NCI-H1436 (cell line): ENCODE measurements at places on chromosomes 12 and 14.
A peak's percentile ranks its signal among the peaks of the same experiment; 100 is the strongest.

DNA sequence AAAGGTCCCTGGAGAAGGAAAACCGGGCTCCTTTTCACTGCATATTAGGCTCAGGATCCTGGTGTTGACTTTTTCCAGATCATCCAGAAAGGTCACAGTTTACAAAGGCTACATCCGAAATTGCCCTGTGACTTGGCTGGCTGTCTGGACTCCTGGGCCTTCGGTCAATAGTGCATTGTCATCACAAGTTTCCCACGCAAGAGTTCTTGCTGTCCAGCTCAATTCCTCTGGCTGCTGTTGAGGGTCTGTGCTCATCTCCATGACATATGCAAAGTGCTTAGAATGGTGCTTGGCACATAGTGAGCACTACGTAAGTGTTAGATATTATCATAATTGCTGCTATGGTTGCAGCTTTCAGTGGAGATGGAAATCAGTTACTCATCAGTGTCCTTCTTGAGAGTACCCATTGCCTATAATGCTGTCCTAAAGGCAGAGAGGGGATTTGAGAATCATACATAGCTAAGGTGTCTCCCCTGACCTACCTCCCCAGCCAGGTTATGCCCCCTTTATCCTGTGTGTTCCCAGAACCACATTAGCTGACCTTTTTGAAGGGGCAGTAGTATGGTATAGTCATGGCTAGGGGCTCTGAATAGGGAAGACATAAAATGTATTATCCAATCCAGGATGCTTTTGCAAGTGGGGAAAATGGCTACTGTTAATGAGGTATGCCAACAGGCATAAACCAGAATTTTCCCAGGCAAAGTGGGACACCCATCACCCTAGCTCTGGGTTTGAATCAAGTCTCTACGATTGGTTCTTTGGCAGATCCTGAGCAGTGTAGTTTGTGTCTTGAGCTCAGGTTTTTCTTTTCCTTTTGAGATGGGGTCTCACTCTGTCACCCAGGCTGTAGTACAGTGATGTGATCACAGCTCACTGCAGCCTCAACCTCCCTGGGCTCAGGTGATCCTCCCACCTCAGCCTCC lies 132.0 kb upstream of the CCND2 start:
- no peak for DNase-seq

- peak; percentile 45 for DNase-seq
Measured at GRCh38 chr12:52307836-52308805, 13.1 kb downstream of the KRT83 start.

DNA sequence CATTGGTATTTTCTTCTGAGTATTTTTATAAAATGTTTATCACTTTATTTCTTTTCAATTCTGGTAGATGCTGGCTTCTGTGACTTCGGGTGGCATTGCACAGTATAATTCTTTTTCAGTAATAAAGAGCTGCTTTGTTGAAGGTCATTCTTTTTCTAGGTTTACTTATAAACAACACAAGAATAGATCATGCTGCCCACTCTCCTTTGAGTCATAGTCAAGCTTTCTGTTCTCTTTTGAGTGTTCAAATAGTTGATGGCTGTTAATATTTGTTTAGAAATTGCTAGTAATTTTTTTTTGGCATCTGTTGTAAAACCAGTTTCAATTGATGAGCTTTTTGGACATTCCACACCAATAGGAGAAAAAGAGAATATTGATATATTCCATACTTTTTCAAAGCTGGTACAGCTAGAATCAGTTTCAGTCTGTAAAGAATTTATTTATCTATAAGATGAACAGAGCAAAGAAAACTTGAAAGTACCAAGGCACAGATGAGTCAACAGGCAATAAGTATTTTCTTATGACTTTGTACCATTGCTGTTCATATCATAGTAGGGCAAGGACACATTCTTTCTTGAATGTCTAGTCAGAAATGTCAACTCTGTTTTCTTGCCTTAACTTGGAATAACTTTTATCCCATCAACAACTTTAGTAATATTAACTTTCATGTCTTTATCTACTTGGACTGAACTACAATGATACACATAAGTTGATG lies 513.0 kb upstream of the SEL1L start:
- no peak for DNase-seq

DNA sequence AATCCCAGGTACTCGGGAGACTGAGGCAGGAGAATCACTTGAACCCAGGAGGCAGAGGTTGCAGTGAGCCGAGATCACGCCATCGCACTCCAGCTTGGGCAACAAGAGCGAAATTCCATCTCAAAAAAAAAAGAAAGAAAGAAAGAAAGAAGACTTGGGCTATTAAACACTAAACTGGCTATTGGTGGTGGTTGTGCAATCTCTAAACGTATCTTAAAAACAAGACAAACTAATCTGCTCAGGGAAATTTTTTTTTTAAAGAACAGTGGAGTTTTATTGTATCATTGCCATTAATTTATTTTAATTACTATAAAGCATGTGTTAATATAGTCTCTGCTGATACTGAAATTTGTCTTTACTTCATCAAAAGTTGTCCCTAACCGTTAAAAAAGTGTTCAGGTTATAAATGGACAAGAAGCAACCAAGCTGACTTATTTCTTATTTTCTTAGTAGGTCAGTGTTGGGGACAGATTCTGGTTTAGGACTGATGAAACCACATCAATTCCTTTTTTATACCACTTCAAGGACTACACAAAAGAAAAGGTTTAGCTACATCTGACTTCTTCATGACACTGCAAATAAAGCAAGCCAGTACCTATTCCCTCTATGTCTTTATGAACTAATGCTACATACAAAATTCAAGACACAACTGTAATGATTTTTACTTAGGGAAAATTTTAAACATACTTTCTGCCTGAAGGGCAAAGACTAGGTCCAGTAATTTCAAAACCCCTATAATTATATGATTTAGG lies 68.7 kb upstream of the KRAS start:
- no peak for DNase-seq

GRCh38 chr12:47349137-47350061 lies 269.6 kb upstream of the AMIGO2 start:
- DNase-seq: no peak

GRCh38 chr12:78121969-78122610 lies 291.4 kb downstream of the NAV3 start:
- DNase-seq: no peak

GRCh38 chr12:132795847-132796246 lies 32.8 kb downstream of the GOLGA3 start:
- no peak for DNase-seq
